ENCODE measurements at places on chromosomes 2 and 18.

- no peak for DNase-seq
Observed at GRCh38 chr18:72697706-72698105, 153.6 kb upstream of the CBLN2 start.

DNA sequence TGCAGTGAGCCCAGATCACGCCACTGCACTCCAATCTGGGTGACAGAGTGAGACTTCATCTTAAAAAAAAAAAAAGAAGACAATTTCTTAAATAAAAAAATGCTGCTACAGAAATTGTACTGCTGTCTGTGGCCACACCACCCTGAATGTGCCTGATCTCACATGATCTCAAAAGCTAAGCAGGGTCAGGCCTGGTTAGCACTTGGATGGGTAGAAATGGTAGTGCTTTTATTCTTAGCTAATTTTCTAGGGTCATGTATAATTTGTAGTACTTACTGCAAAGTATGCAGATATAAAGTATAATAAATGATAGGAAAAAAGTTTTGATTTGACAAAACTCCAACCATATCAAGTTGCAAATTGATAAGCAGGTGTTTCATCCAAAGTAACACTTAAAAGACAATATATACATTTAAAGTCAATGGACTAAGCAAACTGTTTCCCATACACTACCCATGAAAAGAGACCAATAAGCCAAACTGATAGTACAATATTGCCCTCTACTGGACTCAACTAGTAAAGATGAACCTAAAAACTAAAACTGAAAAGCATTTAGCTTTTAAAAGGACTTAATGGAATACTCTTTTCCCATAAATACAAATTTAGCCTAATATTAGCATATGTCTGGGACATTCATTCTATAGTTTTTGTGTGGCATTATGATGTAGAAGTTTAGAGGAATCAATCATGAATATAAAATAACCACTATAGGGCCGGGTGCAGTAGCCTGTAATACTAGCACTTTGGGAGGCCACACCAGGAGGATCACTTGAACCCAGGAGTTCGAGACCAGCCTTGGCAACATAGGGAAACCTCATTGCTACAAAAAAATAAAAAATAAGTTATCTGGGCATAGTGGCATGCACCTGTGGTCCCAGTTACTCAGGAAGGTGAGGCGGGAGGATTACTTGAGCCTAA, 18.6 kb upstream of the PEX13 start:
- DNase-seq = no peak

- DNase-seq = no peak
Observed at GRCh38 chr2:217732992-217733391, 269.8 kb downstream of the TNS1 start.

- DNase-seq = no peak
Observed at GRCh38 chr18:47062471-47062870, 27.1 kb upstream of the ELOA2 start.

DNA sequence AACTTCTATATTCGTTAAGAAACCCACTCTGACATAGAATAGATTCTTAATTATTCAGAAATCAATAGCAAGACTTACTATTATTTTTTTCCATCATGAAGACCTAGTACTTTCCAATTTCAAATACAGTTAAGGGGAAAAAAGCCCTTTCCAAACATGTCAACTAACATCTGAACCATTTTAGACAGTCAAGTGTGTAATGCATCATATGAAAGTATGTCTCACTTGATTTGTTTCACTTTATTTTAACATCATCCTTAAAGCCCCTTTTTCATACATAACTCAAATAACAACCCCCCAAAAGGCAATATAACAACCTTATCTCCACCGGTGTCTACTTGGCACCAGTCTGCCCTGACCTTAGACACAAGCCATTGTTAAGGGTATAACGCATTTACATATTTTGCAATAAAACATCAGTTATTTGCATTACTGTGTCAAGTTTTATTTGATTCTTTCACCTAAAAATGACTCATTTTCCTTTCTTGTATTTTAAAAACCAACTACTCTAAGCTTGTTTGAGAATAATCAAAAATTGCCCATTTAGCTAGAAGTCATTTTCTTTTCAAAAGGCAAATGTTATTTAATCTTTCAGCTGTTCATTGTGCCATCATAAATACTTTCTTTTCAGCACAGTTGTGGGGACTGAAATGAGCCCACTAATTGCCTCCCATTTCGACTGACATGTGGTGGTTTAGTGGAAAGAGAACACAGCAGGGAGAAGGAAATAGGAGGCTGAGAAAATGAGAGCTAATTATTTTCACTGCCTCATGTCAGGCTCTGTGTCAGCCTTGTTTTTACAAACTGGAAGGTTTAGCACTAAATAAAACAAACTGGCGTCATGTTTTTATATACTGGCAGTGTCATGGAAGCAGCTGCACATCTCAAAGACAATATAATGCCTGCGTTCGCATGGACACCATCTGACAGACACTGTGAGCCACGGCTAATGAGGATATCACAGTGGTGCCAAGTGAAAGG, 104.7 kb upstream of the CDCA7 start:
- no peak for DNase-seq

DNA sequence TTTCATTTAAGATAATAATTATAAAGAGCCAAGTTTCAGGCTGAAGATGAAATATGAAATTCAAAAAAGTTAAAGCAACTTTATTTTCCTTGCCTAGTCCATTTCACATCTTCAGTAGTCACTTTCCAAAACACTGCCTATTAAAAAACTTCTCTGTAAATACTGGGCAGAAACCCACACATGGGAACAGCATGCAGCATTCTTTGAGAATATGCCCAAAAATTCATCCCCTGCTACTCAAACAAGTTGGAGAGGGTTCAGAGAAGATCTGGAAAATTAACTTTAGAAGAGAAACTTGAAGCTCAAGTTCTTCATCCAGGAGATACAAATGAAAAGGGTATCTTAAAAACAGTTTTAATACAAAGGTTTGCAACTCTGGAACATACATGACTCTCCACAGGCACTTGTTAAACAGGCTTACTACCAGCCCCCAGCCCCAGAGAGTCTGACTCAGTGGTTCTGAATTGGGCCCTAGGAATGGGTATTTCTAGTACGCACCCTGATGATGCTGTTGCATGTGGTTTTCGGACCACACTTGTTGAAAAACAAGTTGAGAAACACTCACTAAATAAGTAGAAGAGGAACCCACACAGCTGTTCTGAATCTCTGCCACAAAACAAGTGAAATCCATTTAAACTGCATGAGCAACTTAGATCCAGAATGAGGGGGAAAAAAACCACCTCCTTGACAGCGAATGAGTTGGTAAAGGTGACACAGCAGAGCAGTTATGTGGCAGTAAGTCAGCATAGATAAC, 329.1 kb downstream of the SATB2 start:
- DNase-seq = no peak

DNA sequence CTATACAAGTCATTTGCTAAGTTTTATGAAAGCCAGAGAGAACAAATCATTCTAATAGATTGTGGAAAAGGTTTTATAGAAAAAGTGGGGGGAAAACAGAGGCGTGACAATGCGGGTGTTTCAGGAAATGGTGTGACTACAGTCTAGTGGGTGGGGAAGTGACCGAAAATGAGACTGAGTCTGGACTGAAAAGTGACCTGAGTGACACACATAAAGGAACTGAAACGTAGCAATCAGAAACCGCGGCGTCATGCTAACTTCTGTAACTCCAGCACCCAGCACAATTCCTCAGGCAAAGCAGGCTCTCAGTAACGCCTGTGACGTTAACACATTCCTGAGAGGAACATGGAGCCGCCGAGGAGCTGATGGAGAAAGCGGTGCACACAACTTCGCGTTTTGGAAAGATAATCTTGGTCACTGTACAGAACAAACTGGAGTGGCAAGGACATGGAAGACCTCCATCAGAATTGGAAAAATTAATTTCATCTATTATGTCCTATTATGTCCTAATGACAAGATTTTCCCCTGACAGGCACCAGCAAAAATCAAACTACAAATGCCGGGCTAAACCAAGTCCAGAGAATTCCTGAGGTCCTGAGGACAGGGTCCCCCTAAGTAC, 1.4 kb upstream of the CD226 start:
- peak; percentile 62 for DNase-seq
